ENCODE measurements at places on chromosomes 5 and 9.

DNA sequence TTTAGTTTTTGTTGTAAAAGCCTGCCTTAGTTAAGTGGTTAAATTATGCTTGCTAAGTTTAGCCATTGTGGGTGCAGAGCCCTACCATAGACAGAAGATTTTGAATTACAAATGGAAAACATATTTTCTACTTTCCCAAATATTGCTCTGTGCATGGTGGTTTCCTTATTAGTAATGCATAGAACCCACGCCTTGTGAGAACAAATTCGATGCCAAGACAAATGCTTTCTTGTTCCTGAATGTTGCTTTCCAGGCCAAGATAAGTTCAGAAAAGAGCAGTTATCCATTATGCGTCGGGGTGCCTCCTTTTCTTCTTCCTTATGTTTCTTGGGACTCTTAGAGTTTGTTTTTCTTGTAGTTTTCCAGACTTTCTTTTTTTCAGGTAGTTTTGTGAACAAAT lies 31.0 kb upstream of the GARNL3 start:
- no peak for DNase-seq

GRCh38 chr9:129014124-129014523 lies 14.0 kb downstream of the SH3GLB2 start:
- DNase-seq = no peak

GRCh38 chr5:171635561-171636245 lies 149.9 kb upstream of the SMIM23 start:
- no peak for DNase-seq

DNA sequence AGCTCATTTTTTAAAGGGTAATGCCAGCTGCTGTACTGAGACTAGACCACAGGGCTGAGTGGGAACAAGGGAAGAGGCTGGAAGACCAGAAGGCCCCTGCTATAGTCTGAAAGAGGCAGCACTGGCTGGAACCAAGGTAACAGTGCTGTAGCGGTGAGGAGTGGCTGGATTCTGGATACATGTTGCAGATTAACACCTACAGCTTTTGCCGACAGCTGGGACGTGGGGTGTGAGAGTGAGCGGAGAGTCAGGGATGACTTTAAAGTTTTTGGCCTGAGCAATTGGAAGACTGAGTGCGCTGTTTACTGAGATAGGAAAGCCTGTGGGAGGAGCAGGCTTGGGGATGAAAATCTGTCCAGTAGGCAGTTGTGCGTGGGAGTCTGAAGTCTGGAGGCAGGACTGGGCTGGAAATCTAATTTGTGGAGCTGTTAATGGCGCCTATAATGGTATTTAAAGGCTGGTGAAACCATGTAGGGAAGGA lies 26.5 kb downstream of the AQP7 start:
- DNase-seq = no peak

DNA sequence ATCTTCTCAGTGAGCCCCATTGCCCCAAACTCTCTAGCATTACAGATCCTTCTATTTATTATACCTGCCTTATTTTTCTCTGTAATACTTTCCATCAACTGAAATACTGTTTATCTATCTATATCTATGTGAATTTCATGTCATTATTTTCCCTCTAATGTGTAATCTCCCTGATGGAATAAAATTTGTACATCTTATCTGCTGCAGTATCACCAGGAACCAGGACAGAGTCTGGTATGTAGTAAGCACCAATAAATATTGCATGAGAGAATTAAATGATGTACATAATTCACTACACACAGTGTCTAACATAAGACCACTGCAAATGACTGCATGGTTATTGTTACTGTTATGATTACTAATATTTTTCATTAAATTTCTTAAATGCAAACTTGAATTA lies 759.1 kb downstream of the PRELID2 start:
- DNase-seq = no peak

DNA sequence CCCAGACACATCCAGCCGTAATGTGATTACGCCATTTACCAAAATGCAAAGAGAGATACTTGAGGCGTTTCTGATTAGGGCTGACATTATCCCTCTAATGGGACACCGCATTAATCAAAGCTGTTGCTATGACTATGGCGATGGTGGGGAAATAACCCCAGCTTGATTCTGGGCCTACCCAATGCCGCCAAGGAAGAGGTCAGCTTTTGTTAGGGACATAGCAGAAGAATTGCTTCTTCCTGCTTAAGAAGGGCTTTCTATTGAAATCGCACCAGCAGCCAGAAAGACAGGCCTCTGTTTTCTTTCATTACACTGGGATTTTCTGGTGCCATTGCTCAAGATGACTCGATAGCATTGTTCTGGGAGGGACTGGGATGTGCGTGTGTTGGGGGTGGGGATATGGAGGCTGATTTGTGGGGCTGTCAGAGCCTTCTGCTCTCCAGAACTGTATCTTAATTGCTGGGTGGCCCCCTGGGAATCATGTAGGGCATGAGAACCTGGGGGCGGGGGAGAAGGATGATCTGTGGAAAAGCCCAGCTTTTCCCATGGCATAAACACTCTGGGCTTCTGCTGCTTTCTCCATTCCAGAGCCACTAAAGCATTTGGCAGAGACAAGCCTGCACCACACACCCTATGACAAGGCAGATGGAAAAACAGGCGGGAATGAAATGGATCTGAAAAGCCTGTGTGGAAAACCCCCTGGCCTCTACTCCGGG lies 106.5 kb upstream of the RAD23B start:
- no peak for DNase-seq

DNA sequence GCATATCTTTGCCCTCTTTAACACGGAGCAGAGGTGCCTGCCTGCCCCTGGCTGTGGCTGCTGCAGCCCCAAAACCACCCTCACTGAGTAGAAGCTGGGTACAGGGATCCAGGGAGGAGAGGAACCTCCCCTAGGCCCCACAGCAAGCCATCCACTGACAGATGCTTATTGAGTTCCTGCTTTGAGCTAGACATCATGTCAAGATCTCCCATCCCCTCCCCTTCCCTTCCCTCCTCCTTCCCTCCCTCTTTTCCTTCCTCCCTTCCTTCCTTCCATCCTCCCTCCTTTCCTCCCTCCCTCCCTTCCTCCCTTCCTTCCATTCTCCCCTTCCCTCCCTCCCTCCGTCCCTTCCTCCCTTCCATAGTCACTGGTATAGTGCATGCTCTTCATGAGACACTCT lies 29.3 kb downstream of the GOLGA2 start:
- DNase-seq = no peak

DNA sequence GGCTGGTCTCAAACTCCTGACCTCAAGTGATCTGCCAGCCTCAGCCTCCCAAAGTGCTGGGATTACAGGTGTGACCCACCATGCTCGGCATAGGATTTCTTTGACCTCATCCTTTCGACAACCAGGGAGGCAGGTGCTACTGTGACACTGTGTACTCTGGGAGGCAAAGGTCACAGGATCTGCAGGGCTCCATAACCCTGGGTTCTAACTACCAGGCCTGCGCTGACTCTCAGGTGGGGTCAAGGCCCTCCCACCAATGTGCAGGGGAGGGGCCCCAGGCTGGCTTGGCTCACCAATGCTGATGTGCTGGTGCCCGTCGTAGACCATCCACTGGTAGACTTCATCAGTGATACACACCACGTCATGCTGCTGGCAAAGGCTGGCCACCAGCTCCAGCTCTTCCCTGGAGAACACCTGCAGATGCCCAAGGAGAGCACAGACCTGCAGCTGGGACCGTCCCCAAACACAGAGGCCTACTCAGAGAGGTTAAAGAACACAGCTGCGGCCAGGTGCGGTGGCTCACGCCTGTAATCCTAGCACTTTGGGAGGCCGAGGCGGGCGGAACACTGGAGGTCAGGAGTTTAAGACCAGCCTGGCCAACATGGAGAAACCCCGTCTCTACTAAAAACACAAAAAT lies 7.0 kb upstream of the SPOUT1 start:
- DNase-seq = no peak

DNA sequence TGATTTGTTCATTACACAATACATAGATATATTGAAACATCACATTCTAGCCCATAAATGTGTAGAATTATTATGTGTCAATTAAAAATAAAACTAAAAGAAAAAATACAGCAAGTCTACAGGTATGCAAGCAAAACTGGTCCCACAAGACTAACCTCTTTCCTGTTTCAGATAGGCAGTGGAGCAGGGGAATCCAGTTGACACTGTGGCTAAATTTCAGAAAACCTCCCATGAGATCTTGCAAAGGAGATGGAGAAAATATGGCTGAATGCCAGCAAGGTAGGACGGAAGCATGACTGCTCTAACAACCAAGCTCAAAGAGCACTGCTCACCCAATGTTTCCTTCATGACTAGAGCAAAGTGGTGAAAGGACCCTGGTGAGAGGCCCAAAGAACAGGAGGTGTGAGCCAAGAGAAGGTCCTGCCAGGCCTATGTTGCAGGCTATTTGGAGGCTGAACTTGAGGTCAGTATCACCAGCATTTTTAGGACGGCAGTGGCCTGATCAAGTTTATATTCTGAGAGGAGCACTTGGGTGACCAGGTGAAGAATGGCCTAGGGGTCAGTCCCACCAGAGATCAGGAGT lies 1.1 kb upstream of the SH3TC2 start:
- no peak for DNase-seq

GRCh38 chr5:104952876-104953275 lies 1390.3 kb upstream of the NUDT12 start:
- no peak for DNase-seq

DNA sequence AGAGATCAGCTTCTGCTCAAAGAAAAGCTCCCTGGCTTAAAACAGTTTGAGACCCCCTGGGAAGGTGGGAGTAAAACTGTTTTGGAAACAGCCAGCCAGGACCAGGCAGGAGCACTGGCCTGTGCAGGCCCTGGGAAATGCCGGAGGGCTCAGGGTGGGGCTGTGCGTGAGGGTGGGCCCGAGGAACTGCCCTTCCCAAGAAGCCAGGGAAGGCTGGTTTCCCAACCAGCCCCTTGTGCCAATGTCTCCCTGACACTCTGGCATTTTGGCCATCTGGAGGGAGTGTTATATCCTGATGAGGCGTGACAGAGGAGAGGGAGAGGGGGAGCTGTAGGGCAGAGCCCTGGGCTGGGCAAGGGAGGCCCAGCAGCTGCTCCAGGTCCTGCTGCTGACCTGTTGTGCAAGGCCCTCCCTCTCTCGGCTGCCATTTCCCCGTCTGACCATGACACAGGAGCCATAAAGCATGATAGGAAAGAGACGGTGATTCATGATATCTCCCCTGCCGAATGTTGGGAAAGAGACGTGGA lies 16.1 kb downstream of the OLFML2A start:
- no peak for DNase-seq

- no peak for DNase-seq
Observed at GRCh38 chr5:157540124-157540523, 35.5 kb downstream of the ADAM19 start.

DNA sequence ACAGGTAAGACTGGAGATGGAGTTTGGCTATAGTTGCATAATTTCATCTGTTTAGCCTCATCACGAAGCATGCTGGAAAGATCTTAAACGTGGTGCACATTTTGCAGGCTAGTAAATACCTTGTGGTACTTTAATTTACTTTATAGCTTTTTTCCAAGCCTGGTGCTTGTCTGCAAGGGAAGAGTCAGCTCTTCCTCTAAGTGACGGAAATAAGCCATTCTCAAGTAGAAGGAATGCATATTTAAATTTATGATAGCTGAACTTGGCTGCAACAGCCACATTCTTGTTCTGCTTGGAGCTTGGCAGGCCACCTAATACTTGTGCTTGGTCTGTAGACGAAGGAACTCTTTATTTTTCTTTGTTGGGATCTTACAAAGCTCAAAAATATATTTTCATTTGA lies 188.0 kb upstream of the PIK3R1 start:
- DNase-seq = no peak

DNA sequence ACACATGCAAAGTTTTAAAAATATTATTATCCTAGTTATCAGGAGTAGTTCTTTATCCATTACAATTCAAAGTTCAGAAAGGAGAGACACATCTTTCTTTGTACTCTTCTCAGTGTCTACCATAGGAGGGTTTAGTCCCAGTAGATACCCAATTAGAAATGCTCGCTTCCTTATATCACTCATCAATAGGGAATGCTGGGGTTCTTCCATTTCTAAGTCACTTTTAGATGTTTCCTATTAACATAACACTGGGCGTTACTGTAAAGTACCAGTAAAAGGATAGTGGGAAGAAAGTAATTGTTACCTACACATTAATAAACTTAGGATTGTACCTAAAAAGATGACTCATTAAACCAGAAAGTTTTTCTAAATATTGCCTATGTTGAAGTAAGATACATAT lies 348.3 kb upstream of the CDH6 start:
- DNase-seq = no peak

GRCh38 chr5:148898413-148899075 lies 72.1 kb downstream of the ADRB2 start:
- DNase-seq = no peak

Measured in T-helper 22 cell (primary cell).